ENCODE measurements at places on chromosomes 13 and 19. TPM values are rescaled to one million over a fixed set of nuclear protein-coding genes. Genes with fewer than 3 reads are reported as not detected.

- DNase-seq: no peak
Measured at GRCh38 chr13:54016542-54016941, 987.9 kb downstream of the OLFM4 start.

ZNF729 gene
- total RNA-seq: not detected

- no peak for DNase-seq
Measured at GRCh38 chr13:20185366-20186056, 7.2 kb downstream of the GJB2 start.

CAPNS1 gene
- 212 TPM for total RNA-seq

DNA sequence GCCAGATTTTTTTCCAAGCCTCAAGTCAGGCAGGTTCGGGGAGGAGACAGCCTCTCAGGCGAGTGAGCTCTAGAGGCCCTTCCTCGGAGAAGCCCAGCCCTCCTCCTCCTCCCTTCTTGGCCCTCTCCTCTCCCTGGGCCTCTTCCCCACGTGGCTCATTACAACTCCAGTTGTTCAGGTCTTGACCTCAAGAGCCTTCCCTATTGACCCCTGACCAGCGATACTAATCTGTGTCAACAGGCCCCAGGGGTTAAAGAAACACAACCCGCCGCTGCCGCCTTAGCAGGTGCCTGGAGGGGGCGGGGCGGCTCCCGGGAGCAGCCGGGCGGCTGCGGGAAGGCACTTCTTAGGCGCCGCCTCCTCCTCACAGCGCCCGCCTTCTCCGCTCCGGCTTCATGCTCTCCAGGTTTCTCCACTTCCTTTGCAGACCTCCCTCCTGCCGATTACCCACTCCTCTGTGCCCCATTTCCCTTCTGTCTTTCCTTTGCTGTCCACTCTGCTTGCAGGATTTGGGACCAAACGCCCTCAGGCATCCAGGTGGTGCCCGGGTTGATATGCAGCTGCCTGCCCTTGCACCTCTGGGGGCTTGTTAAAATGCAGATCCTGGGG, 51.0 kb downstream of the LYL1 start:
- DNase-seq: no peak

DNA sequence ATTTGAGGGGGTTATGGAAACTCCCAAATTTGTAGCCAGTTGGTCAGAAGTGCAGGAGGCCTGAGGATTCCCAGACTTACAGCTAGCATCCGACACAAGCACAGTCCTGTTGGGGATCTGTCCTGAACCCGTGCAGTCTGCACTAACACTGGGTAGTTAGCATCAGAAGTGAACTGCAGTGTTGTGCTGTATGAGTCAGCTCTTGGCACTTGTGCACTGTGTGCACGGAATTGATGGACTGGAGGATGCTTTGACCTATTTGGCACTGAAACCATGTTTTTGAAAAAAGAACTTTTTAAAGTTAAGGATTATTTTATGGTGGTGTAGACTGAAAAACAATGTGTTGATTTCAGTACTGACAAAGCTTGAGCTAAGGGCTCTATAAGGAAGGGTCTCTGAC, 279.0 kb downstream of the NHLRC3 start:
- DNase-seq: no peak

ELSPBP1 gene
- total RNA-seq: not detected

SRRM5 gene
- total RNA-seq: 0.42 TPM

- no peak for DNase-seq
Measured at GRCh38 chr13:35702316-35702715, 225.8 kb upstream of the MAB21L1 start.

DNA sequence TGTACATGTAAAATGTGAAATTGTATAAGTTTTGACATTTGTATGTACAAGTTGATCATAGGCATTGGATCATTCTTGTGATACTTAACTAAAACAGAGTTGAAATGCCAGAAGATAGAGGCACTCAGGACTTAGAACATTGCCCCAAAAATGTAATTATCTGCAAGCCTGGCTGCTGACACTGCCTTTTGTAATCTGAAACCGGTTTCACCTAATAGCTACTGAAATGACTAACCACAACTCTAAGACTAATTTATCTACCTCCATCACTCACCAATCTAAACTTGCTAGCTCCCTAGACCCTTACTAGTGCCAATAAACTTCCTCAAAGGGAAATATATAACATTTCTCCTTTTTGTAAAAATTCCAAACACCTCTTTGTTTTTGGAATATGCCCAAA, 2596.2 kb downstream of the PCDH9 start:
- no peak for DNase-seq

DNA sequence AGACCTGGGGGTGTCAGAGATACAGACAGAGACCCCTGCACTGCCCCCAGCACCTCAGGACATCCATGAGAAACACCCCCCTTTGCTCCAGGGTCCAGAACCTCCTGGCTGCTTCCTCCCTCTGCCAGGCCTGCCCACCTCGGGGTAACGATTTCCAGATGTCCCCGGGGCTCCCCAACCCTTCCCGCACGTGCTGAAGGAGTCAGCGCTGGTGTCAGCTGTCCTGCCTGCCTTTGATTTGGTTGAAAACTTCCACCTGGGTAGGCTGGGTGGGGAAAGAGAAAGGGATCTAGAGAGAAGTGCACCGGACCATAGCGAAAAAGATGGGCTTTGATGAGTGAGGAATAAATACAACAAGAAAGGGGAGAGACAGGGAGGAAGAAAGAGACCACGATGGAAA, 1.5 kb upstream of the CGB7 start:
- DNase-seq: no peak

GRCh38 chr13:111392486-111392885, 72.0 kb downstream of the TEX29 start:
- DNase-seq: no peak

DNA sequence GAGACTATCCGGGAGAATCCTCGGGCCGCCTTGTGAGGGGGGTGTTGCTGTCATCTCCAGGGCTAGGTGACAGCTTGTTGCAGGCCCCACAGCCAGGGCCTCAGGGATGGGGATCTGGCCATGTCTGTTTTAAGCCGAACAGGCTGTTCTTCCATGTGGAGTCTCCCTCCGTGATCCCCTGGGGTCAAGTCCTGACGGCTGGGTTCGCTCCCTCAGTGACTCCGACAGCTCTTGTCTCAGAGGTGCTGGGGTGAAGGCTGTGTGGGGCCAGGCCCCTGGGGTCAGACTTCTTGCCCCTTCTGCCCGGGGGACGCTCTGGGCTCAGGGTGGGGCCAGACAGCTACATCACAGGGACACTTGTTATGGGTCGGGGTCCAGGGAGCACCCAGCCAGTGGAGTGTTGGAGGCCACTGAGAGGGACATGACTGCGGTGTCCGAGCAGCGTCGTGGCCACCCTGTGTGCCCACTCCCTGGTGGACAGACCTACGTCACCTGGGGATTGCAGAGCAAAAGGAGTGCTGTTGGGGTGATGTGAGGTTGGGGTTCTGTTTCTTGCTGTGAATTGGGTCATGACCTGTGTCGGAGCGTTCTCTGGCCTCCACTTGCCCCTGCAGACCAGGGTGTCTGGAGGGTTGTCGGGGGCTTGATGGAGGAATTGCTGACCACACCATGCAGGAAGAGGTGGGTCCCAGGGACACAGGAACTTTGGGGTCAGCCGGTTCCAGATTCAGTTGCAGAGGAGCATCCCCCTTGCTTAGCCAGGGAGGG, 21.5 kb downstream of the EPN1 start:
- DNase-seq: no peak

NCR1 gene
- not detected for total RNA-seq

GRCh38 chr13:53068585-53069520, 40.2 kb downstream of the OLFM4 start:
- DNase-seq: peak; percentile 77

DNA sequence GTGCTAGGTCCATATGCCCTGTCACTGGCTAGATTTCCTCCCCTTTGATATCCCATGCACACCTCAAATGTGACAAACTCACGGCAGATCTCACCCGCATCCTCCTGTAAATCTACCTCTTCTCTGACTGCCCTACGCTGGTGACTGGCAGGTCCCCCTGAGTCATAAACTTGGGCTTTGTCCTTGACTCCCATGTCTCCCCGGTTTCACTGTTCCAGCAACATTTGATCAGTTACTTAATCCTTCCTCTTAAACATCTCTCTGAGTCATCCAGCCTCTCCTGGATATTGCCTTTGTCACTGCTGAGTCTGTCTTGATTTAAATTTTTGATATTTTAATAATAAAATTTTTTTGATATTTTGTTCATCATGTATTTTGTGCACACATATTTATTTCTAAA, 26.5 kb downstream of the FAM216B start:
- no peak for DNase-seq

DNA sequence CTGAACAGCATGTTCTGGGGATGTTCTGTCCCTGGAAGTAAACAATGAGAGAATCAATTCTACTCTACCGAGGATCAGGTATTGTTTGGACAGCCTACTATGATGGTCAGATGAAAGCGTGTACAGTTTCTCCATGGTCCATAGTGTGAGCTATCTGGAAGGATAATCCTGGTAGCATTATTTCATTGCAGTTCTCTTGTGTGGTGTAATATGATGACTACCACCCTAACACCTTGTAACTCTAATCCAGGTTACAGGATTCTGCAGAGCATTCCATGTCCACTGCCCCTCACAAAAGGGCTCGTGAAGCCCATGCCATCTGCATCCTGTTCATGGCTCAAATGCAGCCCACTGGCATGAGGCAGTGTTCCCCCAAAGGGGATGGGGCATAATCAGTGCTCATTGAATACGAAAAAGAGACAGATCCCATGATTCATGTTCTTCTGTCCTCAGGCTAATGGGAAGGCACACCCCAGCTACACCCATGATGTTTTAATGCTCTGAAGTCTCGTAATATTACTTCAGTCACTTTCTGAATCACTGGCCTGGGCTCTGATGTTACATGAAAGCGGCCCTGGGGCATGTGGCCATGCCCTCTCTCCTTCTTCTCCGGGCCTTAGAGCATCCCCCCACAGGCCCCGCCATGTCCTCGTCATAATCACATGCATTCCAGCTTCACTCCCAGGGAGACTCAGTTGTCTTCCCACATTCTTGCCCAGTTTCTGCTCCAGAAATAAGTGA, 68.4 kb downstream of the HSPH1 start:
- DNase-seq: no peak

Measured in esophagus muscularis mucosa (tissue), 4 donors.